ENCODE measurements at places on chromosomes 13 and 19.

GRCh38 chr13:30802501-30802900 is 67.2 kb downstream of the ALOX5AP start:
- no peak for DNase-seq

DNA sequence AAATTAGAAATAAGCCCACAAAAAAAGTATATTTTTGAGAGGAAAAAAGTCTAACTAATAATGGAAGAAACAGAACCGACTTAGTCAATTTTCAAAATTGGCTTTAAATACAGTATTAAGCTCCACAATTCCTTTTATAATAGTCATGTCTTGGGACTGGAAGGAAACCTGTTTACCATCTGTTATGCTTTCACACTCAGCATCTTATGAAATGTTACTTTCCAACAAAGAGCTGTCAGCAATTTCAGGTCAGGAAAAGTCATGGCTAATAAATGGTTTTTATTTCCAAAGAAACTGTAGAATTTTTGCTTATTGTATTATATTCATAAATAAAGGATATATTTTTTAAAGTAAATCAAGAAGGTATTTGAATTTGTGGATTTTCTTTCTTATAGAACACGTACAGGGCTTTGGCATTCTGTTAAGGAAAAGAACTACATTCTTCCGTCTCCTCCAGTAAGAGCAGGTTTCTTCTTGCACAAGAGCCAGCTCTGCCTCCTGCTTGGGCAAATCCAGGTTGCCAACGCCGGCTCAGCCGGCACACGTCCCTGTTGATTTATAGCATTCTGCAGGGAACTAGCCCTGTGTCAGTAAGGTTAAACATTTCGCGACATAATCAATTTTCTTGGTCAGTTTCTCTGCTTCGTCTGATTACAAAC is 52.9 kb upstream of the GPR12 start:
- DNase-seq = no peak

GRCh38 chr19:11641244-11641643 is 44.0 kb downstream of the ZNF627 start:
- no peak for DNase-seq

DNA sequence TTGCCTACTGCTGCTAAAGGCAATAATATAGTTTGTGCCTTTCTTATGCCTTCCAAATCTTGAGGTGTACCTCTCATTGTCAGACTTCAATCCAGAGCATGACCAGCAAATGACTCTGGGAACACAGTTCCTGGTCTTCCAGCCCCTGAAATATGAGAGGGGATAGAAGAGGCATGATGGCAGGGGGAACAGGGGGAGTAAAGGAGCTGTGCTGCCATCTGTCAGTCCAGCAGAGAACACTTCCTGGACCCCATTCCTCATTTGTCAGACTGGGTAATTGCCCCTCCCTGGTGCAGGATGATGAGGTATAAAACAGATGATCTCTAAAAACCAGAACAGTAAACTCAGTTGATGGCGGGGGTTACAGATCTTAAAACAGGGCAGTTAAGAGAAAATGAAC is 618.7 kb downstream of the DIAPH3 start:
- DNase-seq = no peak

GRCh38 chr13:97266332-97266731 is 44.2 kb downstream of the MBNL2 start:
- no peak for DNase-seq

GRCh38 chr13:99648927-99649326 is 147.7 kb downstream of the TM9SF2 start:
- DNase-seq = no peak

DNA sequence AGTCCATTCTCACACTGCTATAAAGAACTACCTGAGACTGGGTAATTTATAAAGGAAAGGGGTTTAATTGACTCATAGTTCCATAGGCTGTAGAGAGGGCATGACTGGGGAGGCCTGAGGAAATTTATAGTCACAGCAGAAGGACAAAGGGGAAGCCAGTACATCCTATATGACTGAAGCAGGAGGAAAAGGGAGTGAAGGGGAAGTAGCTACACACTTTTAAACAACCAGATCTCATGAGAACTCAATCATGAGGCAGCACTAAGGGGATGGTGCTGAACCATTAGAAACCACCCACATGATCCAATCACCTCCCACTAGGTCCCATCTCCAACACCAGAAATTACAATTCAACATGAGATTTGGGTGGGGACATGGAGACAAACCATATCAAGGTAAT is 209.1 kb downstream of the DIAPH3 start:
- DNase-seq = peak; percentile 58

- DNase-seq = no peak
Measured at GRCh38 chr13:22599156-22599555, 581.6 kb upstream of the SGCG start.

DNA sequence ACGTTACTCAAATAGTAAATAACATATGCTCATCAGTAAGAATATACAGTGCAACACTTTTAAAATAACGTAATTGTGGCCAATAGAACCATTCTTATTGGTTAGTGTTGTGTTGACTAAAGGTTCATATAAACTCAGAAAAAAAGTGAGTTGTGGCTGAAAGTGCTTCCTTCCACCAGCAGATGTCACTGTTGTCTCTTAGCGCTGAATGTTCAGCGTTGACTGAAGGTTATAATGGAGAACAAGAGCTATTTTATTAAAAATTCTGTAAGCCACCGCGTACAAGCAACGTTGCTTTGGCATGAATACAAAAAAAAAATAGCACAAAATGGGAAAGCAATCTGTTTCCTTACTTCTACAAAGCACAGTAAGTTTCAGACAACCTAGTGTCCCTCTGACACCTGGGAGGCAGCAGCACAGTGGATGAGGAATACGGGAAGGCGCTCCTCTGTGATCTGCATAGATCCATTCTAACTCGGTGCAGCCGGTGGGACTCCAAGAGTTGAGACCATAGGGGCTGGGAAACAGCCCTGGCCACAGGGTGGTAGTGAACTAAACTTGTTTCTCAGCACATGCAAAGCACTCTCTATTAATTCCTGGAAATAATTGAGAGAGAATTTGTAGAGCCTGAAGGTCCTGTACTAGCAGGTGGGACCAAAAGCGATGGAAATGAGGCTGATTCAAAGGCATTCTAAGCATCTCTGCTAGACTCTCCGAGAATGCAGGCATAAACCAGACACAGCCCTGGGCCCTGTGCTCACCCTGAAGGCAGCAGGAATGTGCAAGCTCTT is 23.9 kb upstream of the OXGR1 start:
- DNase-seq = peak; percentile 62

DNA sequence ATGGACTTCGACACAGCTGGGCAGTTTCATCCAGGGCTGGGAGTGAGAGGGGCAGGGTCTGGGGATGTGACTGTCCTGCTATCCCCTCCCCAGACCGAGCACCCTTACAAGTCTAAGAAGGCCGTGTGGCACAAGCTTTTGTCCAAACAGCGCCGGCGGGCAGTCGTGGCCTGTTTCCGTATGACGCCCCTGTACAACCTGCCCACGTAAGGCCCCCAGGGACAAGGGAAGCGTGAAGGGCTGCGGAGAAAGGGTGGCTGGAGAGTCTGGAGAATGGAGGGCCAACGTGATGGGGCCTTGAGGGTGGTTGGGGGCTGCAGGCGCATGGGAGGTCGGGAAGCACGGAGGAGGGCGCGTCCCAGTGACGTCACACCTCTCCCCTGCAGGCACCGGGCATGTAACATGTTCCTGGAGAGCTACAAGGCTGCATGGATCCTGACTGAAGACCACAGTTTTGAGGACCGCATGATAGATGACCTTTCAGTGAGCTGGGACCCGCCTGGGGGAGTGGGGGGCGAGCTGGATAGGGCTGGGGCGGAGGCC is 89.5 kb downstream of the MAP4K1 start:
- DNase-seq = no peak

DNA sequence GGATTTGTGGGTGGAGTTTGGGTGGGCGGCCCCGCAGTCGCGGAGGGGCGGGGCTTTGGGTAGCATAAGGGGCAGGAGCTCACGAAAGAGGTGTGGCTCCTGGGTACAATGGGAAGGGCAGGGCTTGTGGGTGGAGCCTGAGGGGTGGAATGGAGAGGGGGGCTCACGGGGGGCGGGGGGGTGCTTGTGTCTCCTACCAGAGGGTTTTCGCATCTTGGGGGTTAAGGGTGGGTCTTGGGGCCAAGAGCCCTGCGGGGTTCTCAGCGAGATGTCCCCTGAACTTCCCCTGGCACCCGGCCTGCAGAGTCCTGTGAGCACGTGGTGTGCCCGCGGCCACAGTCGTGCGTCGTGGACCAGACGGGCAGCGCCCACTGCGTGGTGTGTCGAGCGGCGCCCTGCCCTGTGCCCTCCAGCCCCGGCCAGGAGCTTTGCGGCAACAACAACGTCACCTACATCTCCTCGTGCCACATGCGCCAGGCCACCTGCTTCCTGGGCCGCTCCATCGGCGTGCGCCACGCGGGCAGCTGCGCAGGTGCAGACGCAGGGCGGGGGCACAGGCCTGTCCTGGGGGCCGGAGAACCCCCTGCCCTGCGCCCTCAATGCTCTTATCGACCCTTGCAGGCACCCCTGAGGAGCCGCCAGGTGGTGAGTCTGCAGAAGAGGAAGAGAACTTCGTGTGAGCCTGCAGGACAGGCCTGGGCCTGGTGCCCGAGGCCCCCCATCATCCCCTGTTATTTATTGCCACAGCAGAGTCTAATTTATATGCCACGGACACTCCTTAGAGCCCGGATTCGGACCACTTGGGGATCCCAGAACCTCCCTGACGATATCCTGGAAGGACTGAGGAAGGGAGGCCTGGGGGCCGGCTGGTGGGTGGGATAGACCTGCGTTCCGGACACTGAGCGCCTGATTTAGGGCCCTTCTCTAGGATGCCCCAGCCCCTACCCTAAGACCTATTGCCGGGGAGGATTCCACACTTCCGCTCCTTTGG is 5.1 kb downstream of the FSTL3 start:
- DNase-seq = peak; percentile 70

DNA sequence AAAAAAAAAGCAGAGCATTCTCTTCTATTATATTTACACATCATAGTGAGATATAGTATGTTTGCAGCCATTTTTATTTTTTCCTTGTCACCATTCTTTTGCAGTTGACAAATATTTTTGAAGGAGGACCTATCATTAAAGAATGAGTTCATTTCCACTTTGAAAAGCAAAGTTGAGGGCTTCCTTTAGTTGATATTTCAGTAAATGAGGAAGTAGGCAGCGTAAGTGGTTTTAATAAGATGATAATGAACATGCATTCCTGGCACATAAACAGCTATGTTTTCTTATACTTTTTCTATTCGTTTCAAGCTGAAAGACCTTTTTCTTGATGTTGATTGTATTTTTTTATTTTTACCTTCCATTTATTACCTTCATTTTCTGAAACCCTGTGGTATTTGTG is 66.2 kb downstream of the ZMYM2 start:
- peak; percentile 33 for DNase-seq

DNA sequence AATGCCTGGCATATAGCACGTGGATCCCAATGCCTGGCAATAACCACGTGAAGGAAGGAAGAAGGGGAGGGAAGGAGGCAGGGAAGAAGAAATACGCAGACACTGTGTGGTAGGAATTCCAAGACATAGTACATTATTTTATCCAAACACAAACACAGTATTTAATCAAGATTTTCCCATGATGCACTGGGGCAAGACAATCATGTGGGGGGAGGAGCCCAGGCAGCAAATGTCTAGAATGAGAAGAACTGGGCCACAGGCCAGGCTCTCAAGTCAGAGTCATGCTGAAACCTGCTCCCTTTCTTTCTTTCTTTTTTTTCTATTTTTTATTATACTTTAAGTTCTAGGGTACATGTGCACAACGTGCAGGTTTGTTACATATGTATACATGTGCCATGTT is 717.9 kb downstream of the UQCRFS1 start:
- no peak for DNase-seq

- DNase-seq = no peak
Measured at GRCh38 chr19:40744554-40745401, 5.5 kb downstream of the ACTMAP start.

DNA sequence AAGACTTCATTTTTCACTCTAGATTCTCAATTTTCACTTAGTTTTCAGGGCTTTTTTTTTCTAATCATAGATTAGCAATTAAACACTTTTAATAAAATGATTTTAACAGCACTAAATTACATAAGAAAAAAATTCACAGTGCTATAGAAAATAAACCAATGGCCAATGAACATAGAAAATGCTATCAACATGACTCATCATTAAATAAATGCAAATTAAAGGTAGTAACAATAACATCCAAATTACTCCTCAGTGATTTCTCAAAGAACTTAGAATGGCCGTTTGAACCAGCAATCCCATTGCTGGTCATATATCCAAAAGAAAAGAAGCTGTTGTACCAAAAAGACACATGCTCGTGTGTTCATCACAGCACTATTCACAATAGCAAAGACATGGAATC is 1058.9 kb downstream of the UQCRFS1 start:
- no peak for DNase-seq

DNA sequence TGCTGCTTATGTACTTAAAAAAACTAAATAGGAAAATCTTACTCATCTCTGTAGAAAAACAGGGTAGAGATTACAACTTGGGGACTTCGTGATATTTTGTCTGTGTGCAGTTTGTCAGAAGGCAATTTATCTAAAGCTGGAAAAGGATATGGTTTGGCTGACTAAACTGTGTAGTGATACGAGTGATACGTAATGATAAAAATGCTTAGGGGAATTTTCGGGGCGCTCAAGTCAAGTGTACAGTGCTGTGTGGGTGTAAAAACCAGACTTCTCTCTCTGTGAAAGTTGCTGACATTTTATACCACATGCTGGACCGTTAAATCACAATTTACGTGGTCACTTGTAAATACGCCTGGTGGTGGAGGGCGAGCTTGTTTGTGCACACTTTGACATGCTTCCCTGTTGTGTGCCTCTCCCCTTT is 221.7 kb downstream of the KCNRG start:
- no peak for DNase-seq

DNA sequence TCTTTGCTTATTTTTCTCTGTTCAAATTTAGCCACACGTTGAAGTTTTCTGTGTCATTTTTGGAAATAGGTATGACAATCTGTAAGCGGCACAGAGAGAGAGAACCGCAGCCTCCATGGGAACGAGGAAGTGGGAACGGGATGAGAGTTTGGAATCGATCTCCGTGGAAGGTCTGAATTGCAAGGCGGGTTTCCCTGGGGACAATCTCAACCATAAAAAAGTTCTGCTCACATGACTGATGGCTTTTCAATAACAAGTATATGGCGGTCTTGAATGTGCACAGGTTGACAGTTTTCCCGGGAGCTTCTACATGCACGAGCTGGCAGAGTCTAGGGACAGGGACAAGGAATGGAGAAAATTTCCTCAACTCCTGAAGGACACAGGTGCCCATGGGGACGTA is 90.9 kb downstream of the INSR start:
- no peak for DNase-seq

- DNase-seq = peak; percentile 65
Measured at GRCh38 chr13:28531077-28531844, 36.3 kb upstream of the FLT1 start.

- no peak for DNase-seq
Measured at GRCh38 chr19:1249990-1250436, 1.6 kb downstream of the MIDN start.

- no peak for DNase-seq
Measured at GRCh38 chr13:75120085-75120484, 361.9 kb downstream of the TBC1D4 start.
